ENCODE measurements at places on chromosomes 3 and 15.

- DNase-seq = peak; percentile 53
Observed at GRCh38 chr3:88031642-88032077, 27.1 kb downstream of the CGGBP1 start.

GRCh38 chr3:160106905-160107861 is 118.0 kb upstream of the C3orf80 start:
- DNase-seq = no peak

- no peak for DNase-seq
Observed at GRCh38 chr3:64359735-64360134, 134.5 kb upstream of the PRICKLE2 start.

DNA sequence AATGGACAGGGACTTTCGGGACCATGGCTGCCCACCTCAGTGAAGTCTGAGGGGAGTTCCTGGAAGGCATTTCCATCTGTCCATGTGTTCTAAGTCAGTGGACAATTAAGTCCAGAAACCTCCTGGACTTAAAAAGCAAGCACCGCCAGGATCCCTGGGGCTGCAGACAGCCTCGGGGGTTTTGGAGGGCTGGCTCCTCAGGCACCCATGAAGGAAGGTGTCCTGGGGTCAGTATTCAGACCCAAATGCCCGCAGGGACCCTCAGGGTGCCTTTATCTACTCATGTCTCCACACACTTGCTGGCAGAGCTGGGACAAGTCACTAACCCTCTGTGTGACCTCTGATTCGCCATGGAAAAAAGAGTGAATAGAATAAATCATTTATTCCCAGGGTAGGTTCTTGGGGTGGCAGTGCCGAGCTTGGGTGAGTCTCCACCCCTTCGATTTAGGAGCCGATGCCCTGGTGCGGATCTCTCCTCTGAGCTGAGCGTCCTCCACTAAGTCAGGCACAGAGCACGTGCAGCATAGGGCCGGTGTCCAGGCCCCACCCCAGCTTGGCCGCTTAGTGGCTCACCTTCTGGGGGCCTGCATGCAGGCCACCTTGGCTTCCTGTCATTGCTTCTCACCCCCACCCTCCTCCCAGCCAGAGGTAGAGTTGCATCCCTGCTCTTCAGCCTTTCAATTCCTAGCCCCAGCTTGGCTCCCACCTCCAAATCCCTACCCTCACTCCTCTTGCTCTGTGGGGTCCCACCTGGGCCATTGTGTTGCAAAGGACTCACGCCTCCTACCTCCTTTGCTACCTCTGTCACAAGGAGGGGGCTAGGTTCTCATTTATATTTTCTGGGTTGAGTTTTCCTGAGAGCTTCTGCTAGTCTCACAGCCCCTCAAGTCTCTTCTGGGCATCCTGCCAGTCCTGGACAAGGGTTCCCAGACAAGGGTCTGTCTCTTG is 19.9 kb downstream of the SLC6A6 start:
- DNase-seq = no peak

DNA sequence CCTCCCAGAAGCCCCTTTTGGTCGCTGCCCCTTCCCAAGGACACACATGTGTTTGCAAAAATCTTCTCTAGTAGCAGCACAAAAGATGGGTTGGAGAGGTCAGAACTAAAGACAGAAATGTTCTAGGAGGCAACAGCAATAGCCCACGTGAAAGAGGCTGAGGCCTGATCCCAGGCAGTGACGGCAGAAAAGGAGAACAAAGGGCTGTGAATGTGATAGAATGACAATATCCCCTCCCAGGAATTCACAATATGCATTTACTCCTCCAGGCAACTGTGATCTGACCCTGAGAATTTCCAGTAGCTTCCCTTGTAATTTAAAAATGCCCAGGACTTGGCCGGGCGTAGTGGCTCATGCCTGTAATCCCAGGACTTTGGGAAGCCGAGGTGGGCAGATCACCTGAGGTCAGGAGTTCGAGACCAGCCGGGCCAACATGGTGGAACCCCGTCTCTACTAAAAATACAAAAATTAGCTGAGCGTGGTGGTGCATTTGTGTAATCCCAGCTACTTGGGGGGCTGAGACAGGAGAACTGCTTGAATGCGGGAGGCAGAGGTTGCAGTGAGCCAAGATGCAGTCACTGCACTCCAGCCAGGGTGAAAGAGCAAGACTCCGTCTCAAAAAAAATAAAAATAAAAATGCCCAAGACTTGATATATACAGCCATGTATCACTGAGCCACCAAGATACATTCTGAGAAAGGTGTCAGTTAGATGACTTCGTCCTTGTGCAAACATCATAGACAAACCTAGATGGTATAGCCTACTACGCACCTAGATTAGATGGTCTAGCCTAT is 43.6 kb upstream of the PIAS1 start:
- DNase-seq = no peak

DNA sequence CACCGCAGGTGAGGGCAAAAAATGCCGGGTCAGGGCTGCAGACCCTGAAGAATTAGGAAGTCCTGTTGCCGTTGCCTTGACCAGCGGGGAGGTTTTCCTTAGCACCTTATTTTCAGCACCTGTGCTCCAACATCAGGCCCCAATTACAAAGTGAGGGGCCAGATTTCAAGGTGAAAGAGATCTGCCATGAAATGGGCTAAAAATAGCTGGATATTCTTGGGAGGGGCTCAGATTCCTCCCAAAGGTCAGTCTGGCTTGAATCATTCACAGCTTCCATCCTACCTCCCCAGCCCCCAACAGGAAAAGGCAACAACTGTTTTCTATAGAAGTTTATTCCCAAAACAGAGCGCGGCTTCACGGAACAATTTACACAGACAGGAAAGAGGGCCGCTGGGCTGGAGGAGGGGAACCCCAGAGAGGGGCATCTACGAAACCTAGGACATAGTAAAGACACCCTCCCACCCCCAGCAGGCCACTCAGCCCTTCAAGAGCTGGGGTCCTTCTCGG is 941 bp upstream of the SLC26A6 start:
- DNase-seq = no peak

DNA sequence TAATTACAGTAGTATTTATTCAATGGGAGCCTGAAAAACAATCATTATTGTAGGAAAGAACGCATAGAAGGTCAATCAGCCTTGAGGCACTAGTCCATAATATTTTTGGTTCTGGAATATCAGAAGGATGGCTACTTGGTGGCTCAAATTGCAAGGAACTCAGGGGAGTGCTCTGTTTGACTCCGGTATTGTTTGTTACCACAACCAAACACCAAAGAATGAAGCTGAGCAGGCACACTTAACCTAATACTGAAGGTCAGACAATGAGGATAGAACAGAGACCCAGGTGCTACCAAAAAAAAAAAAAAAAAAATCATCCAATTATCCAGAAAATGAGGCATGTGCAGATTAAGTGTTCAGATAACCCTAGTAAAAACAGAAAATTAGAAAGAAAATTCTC is 11.1 kb upstream of the SATB1 start:
- no peak for DNase-seq

GRCh38 chr3:12560505-12561190 is 3.8 kb downstream of the MKRN2 start:
- DNase-seq = no peak

DNA sequence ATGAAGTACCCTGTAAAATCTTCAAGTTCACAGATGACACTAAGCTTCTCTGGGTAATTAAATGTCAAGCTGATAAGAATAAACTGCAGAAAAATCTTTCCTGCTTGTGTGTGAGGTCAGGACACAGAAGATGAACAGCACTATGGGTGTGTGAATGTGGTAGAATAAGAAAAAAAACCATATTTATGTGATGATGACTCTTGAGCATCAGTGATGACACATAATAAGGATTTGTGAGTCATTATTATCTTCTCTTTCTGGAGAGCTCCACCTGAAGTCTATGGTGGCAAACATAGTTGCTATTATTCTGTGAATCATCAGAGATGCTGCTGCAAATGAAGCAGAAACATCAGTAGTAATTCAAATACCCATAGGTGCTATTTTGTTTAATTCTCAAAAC is 422.4 kb downstream of the DIPK2A start:
- DNase-seq = peak; percentile 14

GRCh38 chr3:57787867-57788623 is 31.9 kb downstream of the SLMAP start:
- peak; percentile 18 for DNase-seq

GRCh38 chr3:5358911-5359310 is 171.4 kb downstream of the EDEM1 start:
- no peak for DNase-seq

- DNase-seq = no peak
Observed at GRCh38 chr3:55412545-55412944, 74.6 kb downstream of the WNT5A start.

- peak; percentile 58 for DNase-seq
Observed at GRCh38 chr3:50248387-50248786, 12.4 kb downstream of the GNAI2 start.
